ENCODE measurements at places on chromosomes 7 and 10.

- no peak for DNase-seq
These were observed 248.1 kb downstream of the PLXNA4 start for GRCh38 chr7:132328047-132328620.

DNA sequence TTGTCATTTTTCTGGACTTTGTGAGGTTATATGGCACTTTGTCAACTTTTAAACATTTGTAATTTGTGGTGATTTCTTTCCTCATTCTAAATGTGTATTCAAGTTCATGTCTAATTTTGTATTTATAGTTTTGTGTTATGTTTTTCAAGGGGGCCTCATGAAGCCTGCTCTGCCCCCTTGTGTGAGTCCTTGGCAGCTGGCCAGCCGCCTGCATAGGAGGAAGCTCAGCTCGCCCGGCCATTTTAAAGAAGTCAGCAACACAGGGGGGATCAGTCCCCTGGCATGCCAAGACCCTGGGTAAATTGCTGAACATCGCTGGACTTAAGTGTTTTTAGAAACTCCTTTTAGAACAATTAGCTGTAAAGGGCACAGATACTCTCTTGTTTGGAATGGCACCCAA lies 123.0 kb downstream of the ANLN start:
- no peak for DNase-seq

GRCh38 chr7:19144661-19145433 lies at the start of gene FERD3L:
Gene FERD3L, minus strand, starts transcription at chr7:19145421. Its CDS starts 59 bp downstream, at chr7:19145362.
- DNase-seq = no peak

DNA sequence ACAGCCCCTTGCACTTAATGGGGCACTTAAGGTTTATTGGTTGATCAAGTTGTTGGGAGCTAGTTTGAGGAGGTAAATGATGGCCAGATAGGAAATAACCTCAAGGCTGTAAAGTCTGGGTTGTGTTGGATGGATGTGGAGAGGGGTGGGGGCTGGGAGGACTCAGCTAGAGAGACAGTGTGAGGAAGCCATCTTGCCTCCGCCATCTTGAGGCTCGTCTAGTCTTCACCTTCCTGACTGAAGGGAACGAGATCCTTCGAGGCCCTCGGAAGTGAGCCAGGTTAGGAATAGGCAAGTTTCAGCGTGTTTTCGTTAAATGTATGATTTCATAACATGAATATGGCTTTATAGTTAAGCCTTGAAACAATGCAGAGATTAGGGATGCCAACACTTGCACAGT lies 5.5 kb downstream of the GALNT17 start:
- no peak for DNase-seq

GRCh38 chr7:8747338-8747737 lies 313.9 kb downstream of the NXPH1 start:
- no peak for DNase-seq

DNA sequence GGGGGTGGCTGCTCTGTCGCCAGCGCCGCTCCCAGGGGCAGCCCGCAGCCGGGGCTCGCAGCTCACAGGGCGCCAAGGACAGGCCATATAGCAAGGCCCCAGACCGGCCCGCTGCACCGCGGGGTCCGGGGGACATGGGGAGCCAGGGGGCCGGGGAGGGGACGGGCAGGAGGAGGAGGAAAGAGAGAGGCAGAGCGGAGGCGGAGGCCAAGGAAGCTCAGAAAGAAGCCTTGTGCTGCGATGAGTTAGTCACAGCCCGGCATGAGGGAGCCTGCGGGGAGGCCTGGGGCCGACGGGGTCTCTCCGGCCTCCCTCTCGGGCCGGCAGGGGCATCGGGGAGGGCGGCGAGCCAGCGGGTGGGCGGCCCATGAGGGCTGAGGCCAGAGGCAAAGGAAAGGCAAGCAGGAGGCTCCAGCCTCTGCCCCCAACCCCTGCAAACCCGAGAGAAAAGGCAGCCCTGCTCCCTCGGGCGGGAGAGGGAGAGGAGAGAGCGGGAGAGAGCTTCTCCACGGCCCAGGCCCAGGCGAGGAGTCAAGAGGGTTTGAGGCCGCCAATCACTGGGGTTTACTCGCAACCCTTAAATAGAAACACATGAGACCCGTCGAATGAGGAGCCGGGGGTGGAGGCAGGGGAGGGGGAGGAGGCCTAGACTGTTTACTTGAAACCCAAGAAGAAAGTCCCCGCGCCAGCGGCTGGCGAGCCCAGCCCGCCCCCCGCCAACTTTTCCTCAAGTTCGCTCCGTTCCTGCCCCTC lies 167.9 kb downstream of the NEURL1 start:
- peak; percentile 48 for DNase-seq

- DNase-seq = no peak
These were observed 316.7 kb downstream of the OTUD1 start for GRCh38 chr10:23755556-23755955.

DNA sequence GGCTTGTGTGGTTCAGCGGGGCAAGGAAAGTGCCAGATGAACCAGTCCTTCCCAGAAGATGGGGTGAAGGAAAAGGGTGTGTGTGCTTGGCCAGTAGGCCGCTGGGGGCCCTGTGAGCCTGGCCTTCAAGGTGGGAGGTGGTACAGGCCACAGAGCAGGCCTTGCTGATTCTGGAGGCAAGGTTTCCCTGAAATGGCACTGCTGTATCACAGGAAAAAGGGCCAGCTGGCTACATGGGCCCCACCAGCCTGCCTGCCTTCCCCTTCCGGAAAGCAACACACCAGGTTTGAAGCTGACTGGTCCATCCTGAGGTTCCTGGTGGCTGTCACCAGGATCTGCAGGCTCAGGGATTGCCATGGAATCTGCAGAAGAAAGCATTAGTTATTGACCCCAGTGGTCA lies 12.5 kb downstream of the MMRN2 start:
- no peak for DNase-seq

- no peak for DNase-seq
These were observed 619 bp upstream of the HOXA6 start for GRCh38 chr7:27148031-27148755.

GRCh38 chr7:42910306-42910705 lies 1.6 kb downstream of the C7orf25 start:
- no peak for DNase-seq

DNA sequence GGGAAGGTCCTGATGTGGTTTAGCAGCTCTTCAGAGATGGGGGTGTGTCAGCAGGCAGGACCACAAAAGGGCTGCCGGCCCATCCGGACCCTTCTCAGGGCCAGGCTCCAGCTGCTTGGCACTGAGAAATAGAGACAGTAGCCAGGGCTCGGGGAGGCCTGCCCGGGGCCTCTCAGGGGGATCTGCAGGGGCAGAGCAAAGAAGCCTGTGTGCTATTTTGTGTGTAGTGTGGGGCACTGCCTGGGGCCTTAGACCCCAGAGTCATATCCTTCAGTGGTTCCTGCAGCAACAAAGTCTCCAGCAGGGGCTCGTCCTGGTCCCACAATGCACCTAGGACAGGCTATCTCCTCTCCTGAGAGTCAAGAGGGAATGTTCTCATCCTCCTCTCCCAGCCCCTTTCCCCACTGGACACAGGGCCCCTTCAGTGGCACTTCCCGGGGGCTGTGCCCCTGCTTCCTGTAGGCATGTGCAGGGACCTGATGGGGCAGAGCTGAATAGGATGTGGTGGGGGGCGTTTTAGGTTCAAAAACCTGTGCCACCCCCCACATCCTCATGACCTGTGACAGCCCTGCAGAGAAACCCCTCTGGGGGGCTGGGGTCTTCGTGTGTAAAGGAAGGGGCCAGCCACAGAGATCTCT lies 159.5 kb upstream of the RHEB start:
- DNase-seq = no peak

DNA sequence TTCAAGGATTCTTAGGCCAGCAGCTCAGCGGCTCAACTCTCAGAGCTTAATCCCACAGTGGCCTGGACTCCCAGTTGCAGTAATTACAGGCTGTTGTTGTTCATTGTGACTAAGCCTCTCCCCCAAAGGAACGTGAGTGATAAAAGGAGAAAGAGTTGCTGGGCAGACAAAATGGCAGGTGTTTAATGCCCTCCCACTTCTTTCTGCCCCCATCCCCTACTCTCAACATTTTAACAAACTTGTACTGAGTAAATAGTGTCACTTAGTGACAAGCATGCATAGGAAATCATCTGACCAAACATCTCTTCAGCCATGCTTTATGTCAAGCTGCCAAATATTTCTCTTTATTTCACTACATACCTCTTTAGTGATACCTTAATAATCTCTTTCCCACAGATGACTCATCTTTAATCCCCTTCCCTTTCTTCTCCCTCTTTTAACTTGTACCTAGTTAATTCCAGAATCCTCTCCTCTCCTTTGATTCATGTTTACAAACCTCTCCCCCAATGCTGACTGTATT lies 12.4 kb upstream of the MTERF1 start:
- DNase-seq = no peak

GRCh38 chr7:145779140-145779539 lies 337.5 kb upstream of the CNTNAP2 start:
- DNase-seq = no peak

- no peak for DNase-seq
These were observed 35.2 kb downstream of the OR13A1 start for GRCh38 chr10:45280113-45280760.

GRCh38 chr10:78150756-78151155 lies 117.1 kb downstream of the RPS24 start:
- no peak for DNase-seq

DNA sequence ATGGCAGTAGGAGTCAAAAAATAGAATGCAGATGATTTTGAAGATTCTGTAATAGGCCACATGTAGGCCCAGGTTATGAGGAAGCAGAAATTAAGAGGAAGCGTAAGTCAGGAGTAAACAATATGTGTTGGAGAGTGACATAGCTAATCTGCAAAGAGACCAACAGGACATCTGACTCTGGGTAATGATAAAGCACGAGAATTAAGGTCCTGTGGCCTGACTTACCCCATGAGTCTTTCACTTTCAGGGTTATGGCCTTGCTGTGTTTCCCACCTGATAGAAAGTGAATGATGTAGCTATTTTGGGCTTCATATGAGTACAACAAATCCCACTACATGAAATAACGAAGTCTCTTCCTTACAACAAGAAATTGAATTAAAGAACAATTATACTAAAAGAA lies 393.0 kb downstream of the MAGI2 start:
- no peak for DNase-seq

DNA sequence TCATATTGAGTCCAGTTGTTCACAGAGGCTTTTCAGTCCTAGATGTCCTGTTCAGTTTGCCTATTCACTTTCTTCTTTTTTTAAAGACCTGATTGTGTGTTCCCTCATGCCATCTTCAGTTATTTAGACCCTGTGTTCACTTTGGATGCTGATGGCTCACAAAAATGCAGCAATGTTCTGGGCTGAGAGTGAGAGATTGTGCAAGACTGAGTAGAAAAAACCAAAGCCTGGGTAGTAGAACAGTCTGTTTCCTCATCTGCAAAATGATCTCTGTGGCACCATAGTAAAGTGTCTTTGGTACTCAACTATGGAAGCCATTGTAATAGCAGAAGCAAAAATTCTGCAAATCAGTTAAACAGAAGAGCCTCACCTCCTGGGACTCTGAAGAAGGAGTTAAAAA lies 43.2 kb downstream of the AKR1B1 start:
- no peak for DNase-seq

DNA sequence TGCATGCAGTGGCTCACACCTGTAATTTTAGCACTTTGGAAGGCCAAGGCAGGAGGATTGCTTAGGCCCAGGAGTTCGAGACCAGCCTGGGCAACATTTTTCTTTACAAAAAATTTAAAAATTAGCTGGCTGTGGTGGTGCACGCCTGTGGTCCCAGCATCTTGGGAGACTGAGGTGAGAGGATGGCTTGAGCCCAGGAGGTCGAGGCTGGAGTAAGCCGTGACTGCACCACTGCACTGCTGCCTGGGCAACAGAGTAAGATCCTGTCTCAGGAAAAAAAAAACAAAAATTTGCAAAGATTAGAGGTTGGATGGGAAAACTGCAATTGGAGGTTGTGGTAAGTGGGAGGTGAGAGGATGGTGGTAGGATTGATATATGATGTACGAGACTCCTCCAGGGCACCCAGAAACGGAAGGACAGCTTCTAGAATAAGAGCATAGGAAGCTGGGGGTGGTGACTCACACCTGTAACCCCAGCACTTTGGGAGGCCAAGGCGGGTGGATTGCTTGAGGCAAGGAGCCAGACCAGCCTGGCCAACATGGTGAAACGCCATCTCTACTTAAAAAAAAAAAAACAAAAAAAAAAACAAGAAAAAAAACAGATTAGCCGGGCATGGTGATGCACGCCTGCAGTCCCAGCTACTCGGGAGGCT lies 19.1 kb upstream of the PARP12 start:
- no peak for DNase-seq

DNA sequence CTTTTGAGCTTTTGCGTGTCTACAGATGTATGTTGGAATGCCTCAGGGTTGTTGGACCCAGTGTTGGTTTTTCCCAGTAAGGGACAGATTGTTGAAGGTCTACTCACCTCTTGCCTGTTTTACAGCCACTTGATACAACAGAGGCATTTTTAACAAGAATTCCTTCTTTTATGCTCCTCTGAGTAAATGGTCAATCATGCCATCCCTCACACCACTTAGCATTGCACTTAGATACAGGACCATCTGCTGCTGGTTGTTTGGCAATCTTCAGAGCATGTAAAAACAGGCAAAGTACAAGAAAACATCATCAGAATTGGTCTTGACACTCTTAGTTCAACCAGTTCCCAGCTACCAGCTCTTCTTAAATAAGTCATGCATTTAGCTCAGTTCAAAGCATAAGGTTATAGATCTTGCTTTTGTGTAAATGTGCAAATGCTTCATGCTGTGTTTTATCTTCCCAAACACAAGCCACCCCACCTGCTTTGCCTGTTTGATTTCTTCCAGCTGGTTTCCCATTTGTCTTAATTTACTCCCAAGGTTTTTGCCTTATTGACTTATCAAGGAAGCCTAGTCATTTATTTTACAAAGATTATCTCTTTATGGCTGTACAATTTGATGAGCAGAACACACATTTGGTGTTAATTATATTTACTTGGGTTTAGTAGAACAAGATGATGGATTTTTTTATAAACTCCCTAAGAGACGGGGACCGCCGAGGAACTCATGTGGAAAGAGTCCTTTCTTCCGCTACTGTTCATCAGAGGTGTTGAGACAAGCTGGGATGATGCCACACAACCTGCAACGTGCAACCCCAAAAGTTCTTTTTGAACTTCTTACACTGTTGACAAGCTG lies 136.6 kb downstream of the AHR start:
- no peak for DNase-seq

DNA sequence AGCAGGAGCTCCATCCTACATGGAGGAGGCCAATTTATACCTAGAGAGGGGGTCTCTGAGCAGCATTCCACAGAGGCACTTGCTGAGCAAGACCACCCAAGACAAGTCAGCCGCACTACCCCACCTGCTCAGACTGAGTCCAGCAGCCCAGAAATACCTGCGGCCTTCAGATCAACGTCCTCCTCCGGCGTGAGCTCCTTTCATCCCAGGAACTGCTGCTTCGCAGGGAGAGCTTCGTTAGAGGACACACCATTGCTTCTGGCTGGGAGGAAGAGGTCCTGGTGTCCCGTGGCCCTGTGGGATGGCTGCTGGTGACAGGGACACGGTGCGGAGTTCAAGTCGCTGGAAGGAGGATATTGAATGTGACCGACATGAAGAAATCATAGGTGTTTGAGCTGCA lies 216.9 kb upstream of the PPP2R2D start:
- DNase-seq = no peak

- no peak for DNase-seq
These were observed 45.6 kb downstream of the ZNF438 start for GRCh38 chr10:30986053-30986555.

DNA sequence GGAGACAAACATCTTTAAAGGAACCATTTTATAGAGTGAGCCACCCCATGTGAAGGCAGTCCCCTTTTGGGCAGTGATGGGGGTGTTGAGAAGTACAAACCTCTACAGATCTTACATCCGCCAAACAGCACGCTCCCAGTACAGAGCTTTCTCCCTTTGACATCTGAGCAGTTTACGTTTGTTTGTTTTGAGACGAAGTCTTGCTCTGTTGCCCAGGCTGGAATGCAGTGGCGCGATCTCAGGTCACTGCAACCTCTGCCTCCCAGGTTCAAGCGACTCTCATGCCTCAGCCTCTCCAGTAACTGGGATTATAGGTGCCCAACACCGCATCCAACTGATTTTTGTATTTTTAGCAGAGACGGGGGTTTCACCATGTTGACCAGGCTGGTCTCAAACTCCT lies 128.9 kb downstream of the CCDC3 start:
- DNase-seq = no peak

Measured in stimulated activated CD4-positive, alpha-beta T cell treated with anti-CD3 and anti-CD28 coated beads, Interleukin-4, amount 100 ng/mL, for 1 hour (primary cell).